Lower lobe of right lung (tissue), 2 donors: ENCODE measurements at places on chromosomes 13 and 19. TPM values are rescaled to one million over a fixed set of nuclear protein-coding genes. Genes with fewer than 3 reads are reported as not detected.

- peak; percentile 92 for DNase-seq
Observed at GRCh38 chr19:50203281-50204080, at the start of gene MYH14. MYH14 (plus strand) TSS chr19:50203622; CDS start chr19:50210366, 6,744 bp downstream.

SIGLEC12 gene
- total RNA-seq = 5.9 TPM

DNA sequence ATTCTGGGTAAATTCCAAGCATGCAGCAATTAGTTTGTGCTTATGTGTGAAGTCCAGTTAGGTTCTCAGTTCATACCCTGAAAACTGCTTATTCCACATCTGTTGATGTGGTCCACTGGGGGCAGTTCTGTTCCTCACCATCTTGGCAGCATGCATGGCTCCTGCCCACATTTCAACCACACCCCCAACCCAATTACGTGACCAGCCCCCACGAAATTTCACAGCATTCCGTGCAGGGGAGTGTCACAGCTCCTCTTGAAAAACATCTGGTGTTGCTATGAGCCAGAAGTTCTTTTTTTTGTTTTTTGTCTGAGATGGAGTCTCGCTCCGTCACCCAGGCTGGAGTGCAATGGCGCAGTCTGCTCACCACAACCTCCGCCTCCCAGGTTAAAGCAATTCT is 9.1 kb upstream of the ERVK3-1 start:
- no peak for DNase-seq

FPR1 gene
- 105 TPM for total RNA-seq

DNA sequence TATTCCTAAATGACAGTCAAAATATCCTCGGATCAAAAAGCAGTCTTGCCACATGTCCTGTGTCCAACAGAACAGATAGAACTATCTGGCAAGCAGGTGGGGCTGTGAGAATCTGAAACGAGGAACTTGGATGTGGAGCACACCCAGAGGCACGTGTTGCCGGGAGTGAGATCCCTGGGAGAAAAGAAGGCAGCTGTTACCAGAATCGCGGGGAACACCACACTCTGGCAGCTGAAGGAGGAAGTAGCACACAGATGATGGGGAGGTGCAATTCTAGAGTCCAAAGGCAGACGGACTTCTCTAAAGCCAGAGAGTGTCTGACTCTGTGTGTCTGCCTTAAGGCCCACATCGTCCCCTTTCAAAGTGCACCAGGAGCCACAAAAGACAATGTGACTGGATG is 22.3 kb downstream of the SLC7A1 start:
- no peak for DNase-seq

KLK11 gene
- total RNA-seq = 11.2 TPM

- no peak for DNase-seq
Observed at GRCh38 chr13:23147827-23148226, 33.0 kb upstream of the SGCG start.

CD37 gene
- total RNA-seq = 175 TPM

GRCh38 chr13:32407854-32408253 is 20.1 kb downstream of the N4BP2L1 start:
- DNase-seq = no peak

DNA sequence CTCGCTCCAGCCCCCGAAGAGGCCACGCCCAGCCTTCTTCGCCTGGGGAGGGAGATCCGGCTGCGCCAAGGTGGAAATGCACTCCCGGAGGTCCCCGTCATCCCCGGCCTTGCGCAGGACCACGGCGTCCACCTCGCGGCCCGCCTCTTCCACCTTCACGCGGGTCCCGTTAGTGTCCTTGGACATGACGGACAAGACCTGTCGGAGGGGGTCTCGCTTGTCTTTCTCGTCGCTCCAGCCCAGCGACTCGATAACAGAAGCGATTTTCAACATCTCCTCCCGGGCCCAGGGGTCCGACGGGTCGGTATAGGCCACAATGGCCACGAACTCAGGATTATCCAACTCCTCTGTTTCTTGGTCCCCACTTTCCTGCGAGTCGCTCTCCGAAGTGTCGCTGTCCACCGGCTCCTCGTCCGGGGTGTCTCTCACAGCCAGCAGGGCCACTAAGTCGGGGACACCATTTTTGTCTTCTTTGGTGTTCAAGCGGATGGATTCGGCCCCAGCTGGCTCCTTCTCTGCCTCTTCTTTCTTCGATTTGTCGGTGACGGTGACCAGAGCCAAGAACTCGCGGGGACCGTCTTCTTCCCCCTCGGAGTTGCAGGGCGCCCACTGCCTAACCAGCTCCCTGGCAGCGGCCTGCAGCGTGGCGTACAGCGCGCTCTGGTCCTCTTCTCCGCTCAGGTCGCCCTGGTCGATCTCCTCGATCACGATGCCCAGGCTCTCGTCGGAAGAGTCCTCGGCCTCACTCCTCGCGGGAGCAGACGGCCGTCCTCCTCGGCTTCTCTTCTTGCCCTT is 1.3 kb downstream of the PNMA8B start:
- no peak for DNase-seq

GRCh38 chr19:19865750-19866610 is at the start of gene ZNF253:
ZNF253 (plus strand) TSS chr19:19865882; CDS start chr19:19865997, 115 bp downstream.
- DNase-seq = peak; percentile 97

- peak; percentile 48 for DNase-seq
Observed at GRCh38 chr19:33054623-33055022, 10.1 kb downstream of the RHPN2 start.

ZNF667 gene
- total RNA-seq = 1.4 TPM
